Fibroblast of the aortic adventitia (primary cell): ENCODE measurements at places on chromosomes 6 and 20. TPM values are rescaled to one million over a fixed set of nuclear protein-coding genes. Genes with fewer than 3 reads are reported as not detected.

Gene PM20D2
- total RNA-seq = 2.6 and 5.2 TPM in 2 replicates

Gene SMIM28
- total RNA-seq = not detected in 2 replicates

Gene HLA-DOB
- 2.6 TPM in 1 of 2 replicates, not detected in the other for total RNA-seq

Gene SGK2
- total RNA-seq = 0.09 TPM in 1 of 2 replicates, not detected in the other

Gene BMP6
- total RNA-seq = 1.3 and 10.5 TPM in 2 replicates

Gene DSP
- total RNA-seq = 4.2 and 4.3 TPM in 2 replicates

Gene MAP3K5
- 1.9 and 15.5 TPM in 2 replicates for total RNA-seq

Gene CDH26
- total RNA-seq = 0.09 TPM in 1 of 2 replicates, not detected in the other

Gene STMND1
- total RNA-seq = not detected in 2 replicates

Gene CPXM1
- total RNA-seq = 3.8 and 48.5 TPM in 2 replicates

Gene FABP7
- not detected in 2 replicates for total RNA-seq

Gene GINS1
- 7.9 and 15.9 TPM in 2 replicates for total RNA-seq

Gene SMOC2
- 0.09 TPM in 1 of 2 replicates, not detected in the other for total RNA-seq
